ENCODE measurements at places on chromosomes 7 and 10. TPM values are rescaled to one million over a fixed set of nuclear protein-coding genes. Genes with fewer than 3 reads are reported as not detected.

Gene MRLN
- total RNA-seq: not detected

Gene EBLN1
- total RNA-seq: not detected

Gene GSTO2
- 3.8 TPM for total RNA-seq

Gene PLCE1
- total RNA-seq: 3.5 TPM

Gene CLDN3
- not detected for total RNA-seq

Gene TMEM270
- not detected for total RNA-seq

Gene KNDC1
- total RNA-seq: 2.3 TPM

Gene ANKRD30A
- not detected for total RNA-seq

Gene TMEM196
- total RNA-seq: not detected

Gene OGDHL
- 0.29 TPM for total RNA-seq

Gene ZCWPW1
- 1.3 TPM for total RNA-seq

Gene PLEKHS1
- under 0.01 TPM for total RNA-seq

Gene DUSP5
- total RNA-seq: 23.0 TPM

Gene HSPB1
- total RNA-seq: 94.6 TPM

Gene TCTN3
- total RNA-seq: 56.6 TPM

Gene HNRNPH3
- total RNA-seq: 33.7 TPM

Gene ADAM12
- total RNA-seq: 28.8 TPM

Gene PRR15
- not detected for total RNA-seq

Gene WEE2
- total RNA-seq: 0.33 TPM

Gene COL1A2
- 9,631 TPM for total RNA-seq

Gene PRXL2A
- total RNA-seq: 3.3 TPM

Gene TBXAS1
- total RNA-seq: 1.2 TPM

Gene WIPF3
- total RNA-seq: under 0.01 TPM

Gene SPAM1
- not detected for total RNA-seq

Gene PPP1R17
- not detected for total RNA-seq

Gene C10orf105
- total RNA-seq: not detected

Gene CPA2
- not detected for total RNA-seq

Gene ZNF138
- total RNA-seq: 2.2 TPM

Gene IRF5
- 0.83 TPM for total RNA-seq

Gene VIPR2
- total RNA-seq: under 0.01 TPM

Gene HOXA6
- total RNA-seq: not detected

Gene DPYSL4
- total RNA-seq: 1.3 TPM
